ENCODE measurements at places on chromosomes 11 and 22.

DNA sequence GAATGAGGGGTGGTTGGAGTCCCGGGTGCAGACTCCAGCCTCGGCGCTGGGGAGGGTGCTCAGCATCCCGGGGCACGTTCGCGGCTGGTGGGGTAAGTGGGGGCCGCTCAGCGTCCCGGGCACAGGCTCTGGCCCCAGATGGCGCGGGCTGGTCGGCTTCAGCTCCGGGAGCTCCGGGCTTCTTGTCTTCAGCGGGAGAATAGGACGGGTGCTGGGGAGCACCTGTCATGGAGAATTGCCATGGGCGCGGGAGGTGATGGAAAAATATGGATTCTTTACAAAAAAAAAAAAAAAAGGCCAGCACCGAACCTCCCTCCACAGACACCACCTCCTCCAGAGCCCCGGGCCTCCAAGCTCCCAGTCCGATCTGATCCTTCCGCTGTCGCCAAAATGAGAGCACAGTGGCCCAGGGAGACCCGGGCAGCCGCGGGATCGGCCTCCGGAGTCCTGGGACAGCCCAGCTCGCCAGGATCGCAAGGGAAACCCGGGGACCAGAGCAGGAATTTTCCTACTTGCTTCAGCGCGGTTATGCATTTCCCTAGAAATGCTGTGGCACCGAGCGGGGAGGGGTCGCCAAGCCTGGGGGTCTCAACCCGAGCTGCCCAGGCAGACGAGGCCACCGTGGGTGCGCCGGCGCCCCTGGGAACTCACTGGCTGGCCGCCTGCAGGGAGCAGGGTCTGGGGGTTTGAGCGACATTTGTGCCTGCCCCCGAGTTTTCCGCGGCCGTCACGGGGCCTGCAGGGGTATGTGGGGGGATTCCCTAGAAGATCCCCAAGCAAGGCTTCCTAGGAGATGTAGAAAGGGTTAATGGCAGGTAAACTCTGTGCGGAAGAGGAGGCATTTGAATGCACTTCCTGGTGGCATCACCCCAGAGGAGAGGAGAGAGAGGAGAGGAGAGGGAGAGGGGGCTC lies 1336.9 kb downstream of the BRD1 start:
- DNase-seq: no peak

- no peak for DNase-seq
Observed at GRCh38 chr11:9550191-9550628, 23.3 kb upstream of the WEE1 start.

DNA sequence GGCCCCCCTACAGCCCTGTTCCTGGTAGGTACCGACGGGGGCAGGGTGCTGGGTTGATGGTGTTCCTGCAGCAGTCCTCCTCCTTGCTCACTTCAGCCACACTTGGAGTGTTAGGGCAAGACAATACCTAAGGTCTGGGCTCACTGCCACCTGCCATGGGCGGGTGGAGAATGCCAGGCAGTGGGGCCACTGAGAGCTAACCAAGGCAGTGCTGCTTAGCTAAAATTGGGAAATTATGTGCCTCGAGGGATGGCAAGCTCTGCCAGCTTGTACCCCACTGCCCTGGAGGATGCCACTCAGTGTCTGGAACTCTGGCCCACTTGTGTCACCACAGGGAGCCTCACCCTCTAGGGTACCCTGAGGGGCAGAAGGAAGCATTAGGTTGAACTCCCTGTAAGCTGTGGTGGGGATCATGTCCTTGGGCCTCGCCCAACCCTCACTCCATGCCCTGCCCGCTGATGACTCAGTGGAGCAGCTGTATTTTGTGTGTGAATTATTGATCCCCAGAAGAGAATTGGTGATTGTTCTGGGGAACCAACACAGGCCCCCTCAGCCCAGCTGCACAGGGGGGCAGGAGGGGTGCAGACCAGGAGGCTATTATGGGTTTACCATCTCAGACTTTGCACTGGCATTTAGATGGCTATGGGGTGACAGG lies 17.7 kb downstream of the PHLDB1 start:
- DNase-seq: no peak

GRCh38 chr22:49262167-49262566 lies 565.5 kb downstream of the BRD1 start:
- DNase-seq: no peak

- no peak for DNase-seq
Observed at GRCh38 chr22:24686280-24686679, 83.3 kb downstream of the GGT1 start.

GRCh38 chr11:61637277-61637676 lies 42.9 kb upstream of the DAGLA start:
- no peak for DNase-seq

DNA sequence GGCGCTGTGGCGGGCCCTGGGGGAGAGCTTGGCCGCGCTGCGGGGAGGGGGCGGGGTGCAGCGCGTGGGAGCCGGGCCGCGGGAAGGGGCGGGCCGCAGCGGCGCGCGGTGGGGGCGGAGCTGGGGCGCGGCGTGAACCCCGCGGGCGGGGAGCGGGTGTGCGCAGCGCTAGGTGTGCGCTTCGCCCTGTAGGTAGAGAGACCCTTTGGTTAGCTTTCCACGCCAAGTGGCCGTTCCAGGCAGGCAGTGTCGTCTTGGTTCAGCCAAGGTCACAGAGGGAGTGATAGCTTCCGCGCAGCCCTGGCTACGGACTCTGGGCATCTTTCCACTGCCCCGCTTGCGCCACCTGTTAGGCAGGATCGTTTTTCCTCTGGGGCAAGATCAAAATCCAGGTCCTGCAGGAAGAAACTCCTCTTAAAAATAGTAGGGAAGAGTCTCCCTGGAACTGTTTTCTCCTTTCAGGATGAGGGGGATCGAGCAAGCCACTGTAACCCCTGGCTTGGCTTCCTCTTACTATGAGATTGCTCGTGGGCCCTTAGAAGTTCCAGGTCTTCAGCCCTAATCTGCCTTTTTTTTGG lies 434 bp downstream of the BANF1 start:
- DNase-seq: no peak
